ENCODE measurements at places on chromosomes 13 and 19.

DNA sequence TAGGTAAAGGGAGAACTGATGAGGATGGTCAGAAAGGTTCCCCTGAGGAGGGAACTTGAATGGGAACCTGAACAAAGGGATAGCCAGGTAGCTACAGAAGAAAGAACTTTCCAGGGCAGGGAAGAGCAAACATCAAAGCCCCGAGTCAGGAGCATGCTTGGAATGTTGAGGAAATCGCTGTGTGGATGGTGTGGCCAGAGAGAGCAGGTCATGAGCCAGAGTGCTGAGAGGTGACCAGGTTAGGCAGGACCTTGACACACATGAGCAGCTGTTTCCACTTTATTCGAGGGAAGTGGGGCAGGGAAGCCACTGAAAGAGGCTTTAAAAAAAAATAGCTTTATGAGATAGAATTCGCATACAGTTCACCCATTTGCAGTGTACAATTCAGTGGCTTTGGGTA is 4.4 kb downstream of the RAB8A start:
- DNase-seq: no peak

DNA sequence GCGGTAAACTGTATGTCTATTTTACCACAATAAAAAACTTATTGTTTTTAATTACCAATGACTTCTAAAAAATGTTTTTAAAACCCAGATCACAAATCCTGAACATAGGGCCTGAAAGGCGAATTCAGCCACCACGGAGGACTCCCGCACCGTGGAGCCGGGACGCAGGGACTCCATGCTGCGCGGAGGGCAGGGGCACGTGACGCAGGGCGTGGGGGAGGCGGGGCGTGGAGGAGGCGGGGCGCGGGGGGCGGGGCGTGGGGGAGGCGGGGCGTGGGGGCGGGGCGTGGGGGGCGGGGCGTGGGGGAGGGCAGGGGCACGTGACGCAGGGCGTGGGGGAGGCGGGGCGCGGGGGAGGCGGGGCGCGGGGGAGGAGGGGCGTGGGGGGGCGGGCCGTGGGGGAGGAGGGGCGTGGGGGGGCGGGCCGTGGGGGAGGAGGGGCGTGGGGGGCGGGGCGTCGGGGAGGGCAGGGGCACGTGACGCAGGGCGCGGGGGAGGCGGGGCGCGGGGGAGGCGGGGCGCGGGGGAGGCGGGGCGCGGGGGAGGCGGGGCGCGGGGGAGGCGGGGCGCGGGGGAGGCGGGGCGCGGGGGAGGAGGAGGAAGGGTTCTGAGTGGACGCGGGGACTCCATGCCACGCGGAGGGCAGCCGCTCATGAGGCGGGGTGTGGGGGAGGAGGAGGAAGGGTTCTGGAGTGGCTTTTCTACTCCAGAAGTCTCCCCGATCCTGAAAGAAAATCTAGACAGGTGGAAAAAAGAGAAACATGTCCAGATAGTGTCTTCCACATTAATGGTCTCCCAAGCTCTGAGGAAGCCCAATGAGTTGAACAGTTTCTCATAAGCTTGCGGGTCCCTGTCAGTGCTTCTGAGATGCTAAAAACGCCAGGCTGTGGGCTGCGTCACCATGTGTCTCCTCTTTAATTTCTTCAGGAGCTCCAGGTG is 4.4 kb upstream of the PROZ start:
- DNase-seq: peak; percentile 67

DNA sequence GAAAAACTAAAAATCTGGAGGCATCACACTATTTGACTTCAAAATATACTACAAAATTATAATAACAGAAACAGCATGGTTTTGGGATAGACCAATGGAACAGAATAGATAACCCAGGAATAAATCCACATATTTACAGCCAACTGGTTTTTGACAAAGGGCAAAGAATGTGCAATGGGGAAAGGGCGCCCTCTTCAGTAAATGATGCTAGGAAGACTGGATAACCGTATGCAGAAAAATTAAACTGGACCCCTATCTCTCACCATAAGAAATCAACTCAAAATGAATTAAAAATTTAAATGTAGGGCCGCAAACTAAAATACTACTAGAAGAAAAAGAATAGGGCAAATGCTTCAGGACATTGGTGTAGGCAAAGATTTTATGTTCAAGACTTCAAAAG is 440.5 kb upstream of the SGCG start:
- DNase-seq: no peak

DNA sequence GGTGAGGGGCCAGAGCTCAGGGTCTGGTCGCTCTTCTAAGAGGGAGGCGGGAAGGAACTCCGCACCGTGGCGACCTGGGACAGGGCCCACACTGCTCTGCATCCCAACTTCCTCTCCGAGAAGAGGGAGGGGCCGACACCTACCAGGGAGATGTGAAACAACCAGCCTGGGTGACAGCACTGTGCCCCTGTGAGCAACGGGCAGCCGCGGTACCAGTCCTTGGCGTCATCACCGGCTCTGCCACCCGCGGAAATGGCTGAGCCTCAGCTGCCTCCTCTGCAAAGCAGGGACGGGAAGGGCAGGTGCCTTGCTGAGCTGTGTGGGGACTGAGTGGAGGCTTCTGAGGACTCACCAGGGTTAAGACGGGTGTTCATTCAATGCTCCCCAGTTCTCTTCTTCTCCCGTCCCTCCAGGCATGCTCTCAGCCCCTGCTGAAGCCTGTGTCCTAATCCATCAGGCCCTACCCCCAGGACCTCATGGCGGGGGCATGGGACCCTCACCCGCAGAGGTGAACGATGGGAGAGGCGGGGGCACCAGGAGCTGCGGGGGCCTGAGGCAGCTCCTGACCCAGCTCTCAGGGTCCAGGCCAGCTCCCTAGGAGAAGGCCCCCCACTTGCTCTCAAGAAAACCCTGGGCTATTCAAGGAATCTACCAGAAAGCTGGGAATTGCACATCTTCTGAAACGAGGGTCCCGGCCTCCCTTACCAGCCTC is 9.3 kb downstream of the ZNF787 start:
- no peak for DNase-seq

DNA sequence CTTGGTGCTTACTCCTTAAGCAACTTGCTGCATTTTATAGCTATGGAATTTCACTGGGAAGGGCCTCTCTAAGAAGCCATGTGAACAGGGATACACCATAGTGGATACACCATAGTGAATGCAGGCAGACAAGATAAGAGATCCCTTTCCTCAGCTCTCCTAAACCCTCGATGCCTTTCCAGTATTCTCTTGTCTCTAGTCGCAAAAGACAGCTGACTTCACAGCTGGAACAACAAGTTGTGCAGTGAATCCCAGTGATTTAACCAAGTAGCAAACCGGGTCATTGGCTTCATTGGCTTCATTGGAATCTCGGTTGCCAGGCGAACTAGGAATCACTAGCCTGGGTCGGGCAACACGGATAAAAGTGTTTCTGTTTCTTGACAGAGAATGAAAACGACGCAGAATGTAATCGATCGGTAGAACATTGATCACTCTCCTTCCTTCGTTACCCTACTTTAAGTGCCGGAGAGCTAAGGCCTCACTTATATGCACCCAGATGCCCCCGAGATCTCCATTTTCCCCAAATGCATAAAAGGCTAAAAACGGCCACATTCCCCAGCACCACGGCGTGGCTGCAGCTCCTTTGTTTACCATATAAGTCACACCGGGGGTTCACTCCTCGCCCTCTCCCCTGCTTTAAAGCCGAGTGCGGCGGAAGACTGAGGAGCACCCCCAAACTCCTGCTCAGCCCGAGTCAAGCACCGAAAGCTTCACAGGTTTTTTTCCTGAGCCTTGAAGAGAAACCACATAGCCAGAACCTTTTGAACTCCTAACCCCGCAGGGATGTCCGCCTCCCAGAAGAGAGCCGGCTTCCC is 674 bp downstream of the TRPC4 start:
- DNase-seq: peak; percentile 35

DNA sequence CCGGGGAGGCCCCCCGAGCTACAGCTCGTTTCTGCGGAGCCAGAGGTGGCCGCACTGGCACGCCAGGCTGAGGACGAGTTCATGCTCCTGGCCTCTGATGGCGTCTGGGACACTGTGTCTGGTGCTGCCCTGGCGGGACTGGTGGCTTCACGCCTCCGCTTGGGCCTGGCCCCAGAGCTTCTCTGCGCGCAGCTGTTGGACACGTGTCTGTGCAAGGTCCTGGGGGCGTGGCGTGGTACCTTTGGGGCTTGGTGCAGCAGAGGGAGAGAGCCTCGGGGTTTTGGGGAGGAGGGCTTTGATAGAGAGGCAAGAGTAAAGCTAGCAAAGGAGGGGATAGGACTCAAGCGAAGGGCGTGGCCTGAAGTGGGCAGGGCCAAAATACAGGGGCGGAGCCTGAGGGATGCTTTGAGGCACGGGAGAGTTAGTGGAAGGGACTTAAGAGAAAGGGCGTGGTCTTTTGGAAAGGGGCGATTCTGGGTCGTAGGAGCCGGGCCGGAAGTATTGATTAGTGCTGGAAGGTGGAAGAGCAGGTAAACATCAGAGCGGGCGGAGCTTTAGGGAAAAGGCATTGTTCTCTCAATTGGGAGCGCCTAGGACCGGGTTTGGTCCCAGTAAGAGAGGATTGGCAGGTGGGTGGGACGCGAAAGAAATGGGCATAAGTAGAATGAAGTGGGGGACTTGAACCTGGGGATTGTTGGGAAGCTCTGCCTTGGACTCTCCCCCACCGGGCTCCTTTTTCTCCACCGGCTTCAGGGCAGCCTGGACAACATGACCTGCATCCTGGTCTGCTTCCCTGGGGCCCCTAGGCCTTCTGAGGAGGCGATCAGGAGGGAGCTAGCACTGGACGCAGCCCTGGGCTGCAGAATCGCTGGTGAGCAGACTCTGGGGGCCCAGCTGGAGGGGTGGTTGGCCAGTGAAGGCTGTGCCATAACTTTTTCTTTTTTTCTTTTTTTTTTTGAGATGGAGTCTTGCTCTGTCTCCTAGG is 1.2 kb downstream of the PPM1N start:
- peak; percentile 52 for DNase-seq

DNA sequence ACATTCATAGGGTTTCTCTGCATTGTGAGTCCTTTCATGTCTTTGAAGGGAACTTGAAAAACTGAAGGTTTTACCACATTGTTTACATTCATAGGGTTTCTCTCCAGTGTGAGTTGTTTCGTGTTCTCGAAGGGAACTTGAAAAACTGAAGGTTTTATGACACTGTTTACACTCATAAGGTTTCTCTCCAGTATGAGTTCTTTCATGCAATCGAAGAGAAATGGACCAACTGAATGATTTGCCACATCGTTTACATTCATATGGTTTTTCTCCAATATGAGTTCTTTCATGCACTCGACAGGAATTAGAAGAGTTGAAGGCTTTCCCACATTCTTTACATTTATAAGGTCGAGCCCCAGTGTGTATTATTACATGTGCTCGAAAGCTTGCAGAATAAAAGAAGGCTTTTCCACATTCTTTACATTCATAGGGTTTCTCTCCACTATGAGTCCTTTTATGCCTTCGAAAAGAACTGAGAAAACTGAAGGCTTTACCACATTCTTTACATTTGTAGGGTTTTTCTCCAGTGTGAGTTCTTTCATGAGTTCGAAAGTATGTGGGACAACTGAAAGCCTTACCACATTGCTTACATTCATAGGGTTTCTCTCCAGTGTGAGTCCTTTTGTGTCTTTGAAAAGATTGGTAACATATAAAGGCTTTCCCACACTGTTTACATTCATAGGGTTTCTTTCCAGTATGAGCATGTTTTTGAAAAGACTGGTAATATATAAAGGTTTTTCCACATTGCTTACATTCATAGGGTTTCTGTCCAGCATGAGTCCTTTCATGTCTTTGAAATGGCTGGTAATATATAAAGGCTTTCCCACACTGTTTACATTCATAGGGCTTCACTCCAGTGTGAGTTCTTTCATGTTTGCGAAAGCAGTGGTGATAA is 20.7 kb downstream of the ZNF14 start:
- DNase-seq: no peak

DNA sequence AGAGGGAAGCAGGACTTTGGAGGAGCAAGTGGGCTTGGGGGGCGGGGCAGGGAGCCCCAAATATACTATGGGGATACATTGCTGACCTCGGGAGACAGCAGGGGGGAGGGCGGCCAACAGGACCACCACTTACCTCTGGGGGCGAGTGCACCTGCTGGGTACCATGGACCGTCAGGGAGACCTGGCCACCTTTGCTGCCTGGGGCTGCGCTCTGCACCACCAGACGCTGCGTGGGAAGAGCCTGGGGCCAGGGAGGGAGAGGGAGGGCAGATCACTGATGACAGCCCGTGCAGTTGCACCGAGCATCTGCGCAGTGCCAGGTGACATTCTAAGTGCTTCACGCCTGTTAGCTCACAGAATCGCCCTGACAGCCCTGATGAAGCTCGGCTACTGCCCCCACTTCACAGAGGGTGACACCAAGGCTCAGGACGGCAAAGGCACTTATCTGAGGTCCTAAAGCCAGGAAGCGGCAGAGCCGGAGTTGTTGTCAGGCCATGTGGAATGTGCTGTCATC is 24.1 kb downstream of the RFX1 start:
- DNase-seq: no peak

- no peak for DNase-seq
Observed at GRCh38 chr13:83546476-83546875, 335.8 kb downstream of the SLITRK1 start.

- peak; percentile 59 for DNase-seq
Observed at GRCh38 chr13:41411522-41411921, 45.8 kb upstream of the RGCC start.

GRCh38 chr13:27797228-27797624 is 4.9 kb downstream of the GSX1 start:
- DNase-seq: peak; percentile 10

- DNase-seq: no peak
Observed at GRCh38 chr13:36219883-36220282, 5.5 kb upstream of the SOHLH2 start.

- no peak for DNase-seq
Observed at GRCh38 chr19:10624585-10624984, 768 bp upstream of the SLC44A2 start.

DNA sequence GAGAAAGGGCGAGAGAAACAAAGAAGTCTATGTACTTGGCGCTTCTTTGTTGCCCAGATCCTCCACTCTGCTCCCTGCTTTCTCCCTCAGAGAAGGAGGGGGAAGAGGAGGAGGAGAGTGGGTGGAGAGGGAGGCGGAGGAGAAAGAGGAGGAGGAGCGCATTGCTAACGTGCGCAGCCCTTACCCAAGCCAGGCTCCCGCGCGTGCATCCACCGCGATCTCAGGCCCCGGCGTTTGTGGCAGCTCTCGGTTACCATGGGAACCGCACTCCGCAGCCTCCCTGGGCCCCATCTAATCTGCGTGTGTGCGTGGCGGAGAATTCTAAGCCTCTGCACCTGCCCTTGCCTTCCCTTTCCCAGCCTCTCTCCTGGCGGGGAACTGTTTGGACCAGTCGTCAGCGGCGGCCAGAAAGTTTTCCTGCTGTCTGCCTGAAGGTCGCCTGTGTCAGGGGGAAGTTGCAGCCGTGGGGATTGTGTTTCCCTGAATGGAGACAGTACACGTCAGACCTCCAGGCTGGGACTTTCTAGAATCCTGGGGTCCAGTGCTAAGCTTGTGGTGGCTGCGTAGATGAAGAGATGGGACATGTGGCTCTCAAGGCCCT is at the start of gene ERICH6B:
Gene ERICH6B (minus strand): TSS at position 239 of the 601 bp plus-strand sequence. CDS start 18,734 bp downstream, outside the sequence.
- peak; percentile 27 for DNase-seq

DNA sequence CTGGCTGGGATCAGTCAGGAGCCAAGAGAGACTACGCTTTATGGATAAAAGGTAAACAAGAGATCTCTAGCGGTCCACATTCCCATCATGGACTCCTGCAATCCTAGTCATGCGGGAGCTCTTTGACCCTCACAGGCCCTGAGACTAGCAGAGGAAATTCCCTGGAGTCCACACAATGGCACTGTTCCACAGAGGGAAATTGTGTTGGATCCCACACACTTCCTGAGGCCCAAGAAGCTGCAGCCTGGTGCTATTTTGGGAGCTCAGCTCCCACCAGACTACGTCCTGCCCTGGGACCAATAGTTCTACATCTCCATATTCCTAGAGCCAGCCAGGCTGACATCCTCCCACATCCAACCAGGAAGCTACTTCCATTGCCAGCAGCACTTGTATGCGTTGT is 2358.4 kb downstream of the PCDH9 start:
- DNase-seq: no peak

- no peak for DNase-seq
Observed at GRCh38 chr13:111278258-111278657, 42.2 kb upstream of the TEX29 start.
